ENCODE measurements at places on chromosomes 2 and 18.

- no peak for DNase-seq
Measured at GRCh38 chr2:205836477-205837221, 154.3 kb downstream of the NRP2 start.

- DNase-seq, result peak; percentile 1
Measured at GRCh38 chr2:208466151-208466919, 59.7 kb downstream of the PTH2R start.

DNA sequence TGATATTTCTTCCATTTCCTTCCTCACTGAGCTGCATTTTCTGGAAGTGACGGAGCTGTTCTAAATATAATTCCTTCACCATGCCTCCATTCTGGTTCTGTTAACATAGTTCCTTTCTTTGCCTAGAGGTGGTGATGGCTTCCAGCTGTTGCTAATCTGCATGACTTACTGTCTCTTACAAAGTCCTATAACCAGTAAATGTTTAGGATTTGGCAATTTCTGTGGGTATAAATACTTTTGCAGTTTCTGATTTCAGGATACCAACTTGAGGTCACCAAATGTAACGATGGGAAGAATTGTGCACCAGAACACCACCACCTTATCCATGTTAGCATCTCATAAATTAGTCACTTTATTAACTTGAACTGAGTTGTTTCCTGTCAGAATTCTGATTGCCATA lies 101.7 kb upstream of the FN1 start:
- DNase-seq, result peak; percentile 87

DNA sequence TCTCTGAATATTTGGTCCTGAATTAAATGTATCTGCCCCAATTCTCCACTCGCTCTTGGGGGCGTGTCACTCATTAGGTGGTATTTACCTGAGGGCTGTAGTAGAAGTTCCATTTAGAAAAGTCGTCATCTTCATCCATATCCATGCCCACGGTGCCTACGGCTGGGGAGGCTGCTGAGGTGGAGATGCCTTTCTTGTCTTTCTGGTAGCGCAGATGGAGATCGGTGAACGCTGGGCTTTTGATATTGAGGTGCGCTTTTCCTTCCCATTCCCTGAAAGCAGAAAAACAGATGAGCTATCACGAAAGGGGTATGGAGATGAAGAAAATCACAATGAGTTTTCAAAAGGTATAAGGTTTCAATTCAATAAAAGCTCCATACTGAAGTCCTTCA lies 39.7 kb downstream of the APOB start:
- no peak for DNase-seq

DNA sequence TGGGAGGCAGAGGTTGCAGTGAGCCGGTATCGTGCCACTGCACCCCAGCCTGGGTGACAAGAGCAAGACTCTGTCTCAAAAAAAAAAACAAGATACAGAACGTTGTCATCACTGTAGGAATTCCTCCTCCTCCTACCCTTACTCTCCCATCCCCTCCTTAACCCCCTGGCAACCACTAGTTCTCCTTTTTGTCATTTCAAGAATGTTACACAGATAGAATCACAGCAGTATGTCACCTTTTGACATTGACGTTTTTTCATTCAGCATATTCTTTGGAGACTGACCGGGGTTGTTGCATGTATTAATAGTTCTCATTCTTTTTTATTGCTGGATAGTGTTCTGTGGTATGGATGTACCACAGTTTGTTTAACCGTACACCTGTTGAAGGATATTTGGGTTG lies 32.4 kb downstream of the TTLL4 start:
- DNase-seq, result no peak

GRCh38 chr2:190413421-190413820 lies 5.3 kb downstream of the MFSD6 start:
- no peak for DNase-seq

DNA sequence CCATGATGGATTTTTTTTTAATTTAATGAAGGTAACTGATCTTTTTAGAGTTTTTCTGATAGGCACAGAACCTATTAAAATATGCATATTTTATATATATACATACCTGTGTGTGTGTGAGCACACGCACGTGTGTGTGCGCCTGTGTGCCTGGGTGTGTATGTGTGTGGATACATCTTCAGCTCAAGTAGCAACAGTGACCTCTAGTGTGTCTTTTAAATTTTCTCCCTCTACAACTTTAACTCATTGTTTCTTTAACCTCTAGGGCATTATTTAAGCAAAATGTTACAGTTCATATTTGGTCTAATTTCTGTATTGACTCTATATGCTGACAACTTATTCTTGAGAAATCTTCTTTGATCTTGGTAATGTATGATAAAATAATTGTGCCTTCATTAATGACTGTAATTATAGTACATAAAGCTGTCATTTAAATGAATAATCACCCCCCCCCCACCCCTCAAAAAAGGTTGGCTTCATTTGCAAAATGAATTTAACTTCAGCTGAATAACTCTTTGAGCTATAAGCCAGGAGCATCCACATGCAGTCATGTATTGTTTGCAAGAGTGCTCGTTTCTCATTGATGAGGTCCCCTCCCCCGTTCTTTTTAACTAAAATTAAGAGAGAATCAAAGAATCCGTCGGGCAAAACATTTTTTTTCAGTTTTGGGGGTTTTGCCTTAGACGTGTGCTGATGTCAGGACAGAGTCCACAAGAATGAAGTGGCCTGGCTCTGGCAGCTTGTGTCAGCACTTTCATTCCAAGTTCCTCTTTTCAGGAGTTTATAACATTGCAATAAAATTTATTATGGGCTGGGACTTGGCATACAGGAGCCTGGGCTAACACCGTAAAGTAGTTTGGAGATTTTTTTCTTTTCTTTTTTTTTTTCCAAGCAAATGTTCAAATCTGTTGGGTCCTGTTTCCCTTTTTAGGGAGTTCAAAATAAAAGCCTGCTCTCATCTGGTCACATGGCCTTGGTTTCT lies 80.0 kb downstream of the ETAA1 start:
- DNase-seq, result peak; percentile 66

GRCh38 chr2:149169656-149170055 lies 131.2 kb downstream of the LYPD6B start:
- peak; percentile 36 for DNase-seq

DNA sequence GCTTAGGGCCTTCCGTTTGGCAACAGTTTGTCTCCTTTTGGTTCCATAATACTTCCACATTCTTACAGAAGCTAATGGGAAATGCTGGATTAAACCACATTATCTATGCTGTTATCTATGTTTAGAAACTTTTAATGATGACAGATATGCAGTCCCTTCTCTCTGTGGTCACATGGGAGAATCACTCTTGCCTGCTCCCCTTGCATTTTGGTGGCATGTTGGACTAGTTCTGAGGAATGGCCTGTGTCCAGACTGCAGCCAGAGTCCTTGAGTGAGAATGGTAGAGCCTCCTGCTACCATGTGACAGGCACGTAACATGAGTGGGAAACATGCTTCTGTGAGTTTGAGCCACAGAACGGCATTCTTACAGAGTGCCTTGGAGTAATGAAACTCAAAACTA lies 19.2 kb downstream of the SPTBN1 start:
- DNase-seq, result no peak

GRCh38 chr18:35268821-35269220 lies 21.2 kb downstream of the ZSCAN30 start:
- no peak for DNase-seq

GRCh38 chr2:60569680-60570111 lies 16.2 kb upstream of the BCL11A start:
- peak; percentile 17 for DNase-seq

GRCh38 chr2:134869946-134870736 lies 31.7 kb downstream of the ACMSD start:
- no peak for DNase-seq

GRCh38 chr2:161134547-161135518 lies 25.4 kb upstream of the TANK start:
- peak; percentile 41 for DNase-seq

DNA sequence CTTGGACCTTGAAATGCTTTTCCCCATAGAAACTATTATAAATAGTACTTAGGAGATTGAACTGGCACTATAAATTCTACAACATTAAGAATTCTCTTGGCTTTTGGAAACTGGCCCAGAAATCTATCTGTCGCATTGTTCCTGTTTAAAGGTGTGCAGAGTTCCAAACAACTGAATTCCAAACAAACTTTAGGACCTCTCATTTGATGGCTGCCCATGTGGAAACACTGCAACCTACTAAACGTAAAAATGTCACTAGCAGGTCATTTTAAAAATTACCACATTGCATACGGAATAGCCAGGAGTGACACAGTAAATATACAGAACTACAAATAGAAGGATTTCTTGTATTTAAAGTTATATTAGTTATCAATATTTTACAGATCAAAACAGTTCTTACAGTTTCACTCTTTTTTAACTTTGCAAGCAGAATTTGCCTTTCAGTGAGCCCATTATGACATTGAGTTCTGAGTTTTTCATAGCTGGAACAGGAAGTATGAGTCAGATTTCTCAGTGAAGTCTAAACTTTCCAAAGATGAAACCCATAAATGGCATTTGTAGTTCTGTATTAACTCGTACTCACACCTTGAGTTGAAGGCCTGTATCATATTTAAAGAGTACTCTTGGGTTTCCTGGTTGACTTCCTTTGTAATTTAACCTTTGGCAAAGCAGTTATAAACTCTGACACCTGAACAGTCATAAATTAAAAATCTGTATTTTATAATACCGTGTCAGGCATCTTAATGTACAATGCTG lies 142.3 kb upstream of the BOD1L2 start:
- DNase-seq, result peak; percentile 54

DNA sequence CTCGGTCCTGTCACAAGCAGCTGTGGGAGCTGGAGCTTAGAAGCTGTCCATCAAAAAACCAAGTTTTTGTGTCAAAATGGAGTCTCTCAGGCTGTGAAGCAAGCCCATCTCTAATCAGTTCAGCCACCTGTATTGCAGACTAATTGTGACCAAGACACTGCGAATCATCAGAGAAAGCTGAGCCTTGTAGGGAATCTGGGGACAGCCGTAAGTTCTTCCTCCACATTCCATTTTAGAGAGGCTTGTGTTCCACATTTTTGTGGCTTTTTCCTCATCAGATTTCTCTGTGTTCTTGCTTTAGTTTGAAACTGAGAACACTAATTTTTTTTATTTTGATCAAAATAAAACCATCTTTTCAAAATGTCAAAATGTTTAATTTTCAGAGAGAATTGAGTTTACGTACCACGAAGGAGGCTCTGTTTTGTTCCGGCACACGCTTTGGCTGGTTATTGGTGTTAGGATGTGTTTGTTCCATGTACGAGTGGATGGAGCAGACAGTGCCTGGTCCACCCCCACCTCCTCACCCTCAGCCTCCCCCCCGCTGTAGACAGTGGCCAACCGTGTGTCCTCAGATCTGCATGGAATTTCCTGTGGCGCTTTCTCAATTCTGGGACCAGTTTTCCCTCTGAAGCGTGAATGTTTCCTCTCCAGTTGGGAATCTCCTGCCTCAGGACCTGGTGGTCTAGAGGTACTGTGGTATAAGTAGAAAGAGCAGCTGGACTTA lies 140.8 kb downstream of the AGAP1 start:
- peak; percentile 63 for DNase-seq

- DNase-seq, result no peak
Measured at GRCh38 chr2:144971786-144972335, 451.9 kb upstream of the ZEB2 start.

DNA sequence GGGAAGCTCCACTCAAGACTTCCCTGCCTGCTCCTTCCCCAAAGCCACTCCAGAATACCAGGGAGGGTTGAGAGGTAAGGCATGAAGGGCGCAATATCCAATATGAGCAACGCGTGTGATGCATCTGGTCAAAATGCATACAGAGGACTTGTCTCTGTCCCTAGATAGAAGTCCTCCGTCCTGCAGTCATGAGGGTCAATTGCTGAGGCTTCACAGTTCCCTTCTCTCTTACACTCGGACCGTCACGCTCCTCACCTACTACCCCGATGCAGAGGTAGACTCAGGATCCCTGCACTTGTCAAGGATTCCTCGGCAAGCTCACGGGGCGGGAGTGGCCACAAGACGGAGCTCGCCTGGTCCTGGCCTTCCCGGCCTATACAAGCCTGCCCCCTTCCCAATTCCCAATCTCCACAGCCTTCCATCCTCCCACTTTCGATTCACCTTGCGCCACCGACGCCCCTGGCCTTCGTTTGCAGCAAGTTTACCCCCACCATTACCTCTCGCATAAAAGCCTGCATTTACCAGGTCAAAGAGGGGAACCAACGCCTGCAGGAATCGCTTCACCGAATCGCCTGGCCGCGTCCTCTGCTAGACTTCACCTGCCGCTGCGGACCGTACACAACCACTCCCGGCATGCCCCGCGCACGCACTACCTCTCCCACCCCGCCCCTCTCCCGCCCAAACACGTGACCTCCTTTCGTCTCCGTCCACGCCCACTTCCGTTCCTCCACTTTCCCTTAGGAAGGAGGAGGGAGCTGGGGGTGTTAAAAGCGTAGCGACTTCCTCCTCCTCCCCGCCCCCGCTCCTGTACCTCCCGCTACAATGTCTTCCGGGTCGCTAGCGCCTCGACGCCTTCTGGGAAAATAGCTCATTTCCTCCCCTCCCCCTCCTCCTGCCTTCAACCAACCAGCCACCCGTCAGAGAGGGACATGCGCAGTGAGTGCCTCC lies at the start of gene ORC4:
Gene ORC4, minus strand, starts transcription at position 627 of the 948 bp plus-strand sequence. CDS start 44,779 bp downstream, outside the sequence.
- DNase-seq, result peak; percentile 100

DNA sequence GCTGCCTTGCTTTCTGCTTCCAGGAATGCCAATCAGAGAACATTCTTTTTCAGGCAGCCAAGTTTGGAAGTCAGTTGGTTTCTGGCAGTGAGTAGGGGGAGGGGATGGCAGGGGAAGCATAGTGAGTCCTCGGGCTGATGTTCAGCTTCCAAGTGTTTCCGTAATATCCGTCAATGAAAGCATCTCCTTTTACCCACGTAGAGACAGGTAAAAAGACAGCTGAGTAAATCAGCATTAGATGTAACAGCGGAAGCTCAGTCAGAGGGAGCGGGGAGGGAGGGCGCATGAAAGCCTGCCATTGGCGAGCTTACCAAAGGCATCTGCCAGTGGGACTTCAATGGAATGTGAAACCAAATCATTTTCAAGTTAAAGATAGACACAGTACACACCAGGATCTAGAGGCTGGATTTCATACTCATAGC lies 117.1 kb upstream of the DTNA start:
- peak; percentile 85 for DNase-seq

GRCh38 chr18:48952287-48953103 lies 1.7 kb upstream of the SMAD7 start:
- peak; percentile 93 for DNase-seq

DNA sequence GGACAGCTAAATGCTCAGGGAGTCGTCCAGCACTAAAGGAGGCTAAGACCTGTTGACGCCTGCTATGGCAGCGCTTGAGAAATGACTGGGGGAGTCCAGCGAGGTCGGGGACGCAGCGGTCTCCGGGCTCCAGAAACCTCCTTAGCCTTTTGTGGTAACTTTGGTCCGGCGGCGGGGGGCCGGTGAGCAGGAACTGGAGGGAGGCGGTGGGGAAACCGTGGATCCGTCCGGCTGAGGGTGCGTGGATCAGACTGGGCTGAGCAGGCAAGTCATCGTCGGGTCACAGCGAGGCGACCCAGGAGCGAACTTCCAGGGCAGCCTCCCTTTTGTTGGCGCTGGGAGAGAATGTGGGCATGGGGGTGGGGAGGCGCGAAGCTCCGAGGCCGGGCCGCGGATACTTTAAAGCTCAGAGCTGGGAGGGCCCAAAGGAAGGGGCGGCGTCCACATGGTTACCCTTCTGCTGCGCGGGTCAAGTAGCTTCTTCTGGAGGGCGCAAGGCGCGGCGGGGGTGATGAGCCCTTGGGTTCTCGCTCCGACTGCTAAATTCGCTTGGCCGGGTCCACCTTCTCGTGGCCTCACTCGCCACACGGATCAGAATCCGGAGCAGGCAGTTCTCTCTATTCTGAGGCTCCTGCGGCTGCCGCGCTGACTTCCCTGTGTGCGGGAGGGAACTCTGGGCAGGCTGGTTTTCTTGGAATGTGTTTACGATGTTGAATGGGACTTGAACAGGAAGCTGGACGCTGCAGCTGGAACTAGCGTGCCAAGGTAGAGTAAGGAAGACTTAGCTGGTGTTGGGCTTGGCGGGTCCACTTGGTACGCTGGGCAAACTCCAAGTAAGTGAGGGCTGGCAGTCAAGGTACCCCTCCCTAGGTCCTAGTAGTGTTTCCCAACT lies 920 bp downstream of the GULP1 start:
- DNase-seq, result peak; percentile 94

Data from adipocyte (in vitro differentiated cells).